H9 (cell line): ENCODE measurements at places on chromosomes 2 and 18. TPM values are rescaled to one million over a fixed set of nuclear protein-coding genes. Genes with fewer than 3 reads are reported as not detected.

The HS6ST1 gene
- 58.9 and 60.2 TPM in 2 replicates for total RNA-seq

The REG1B gene
- total RNA-seq, result not detected in 2 replicates

The IGFBP2 gene
- 363 and 366 TPM in 2 replicates for total RNA-seq

The FZD7 gene
- 302 and 309 TPM in 2 replicates for total RNA-seq

The TGFA gene
- total RNA-seq, result 2.5 and 3.3 TPM in 2 replicates

The KIF1A gene
- 188 and 204 TPM in 2 replicates for total RNA-seq

The GULP1 gene
- total RNA-seq, result 124 and 140 TPM in 2 replicates

The IL36A gene
- total RNA-seq, result not detected in 2 replicates

The SERPINB10 gene
- total RNA-seq, result not detected in 2 replicates

The CCDC102B gene
- 1.2 and 1.6 TPM in 2 replicates for total RNA-seq

The AQP12A gene
- total RNA-seq, result not detected in 2 replicates

DNA sequence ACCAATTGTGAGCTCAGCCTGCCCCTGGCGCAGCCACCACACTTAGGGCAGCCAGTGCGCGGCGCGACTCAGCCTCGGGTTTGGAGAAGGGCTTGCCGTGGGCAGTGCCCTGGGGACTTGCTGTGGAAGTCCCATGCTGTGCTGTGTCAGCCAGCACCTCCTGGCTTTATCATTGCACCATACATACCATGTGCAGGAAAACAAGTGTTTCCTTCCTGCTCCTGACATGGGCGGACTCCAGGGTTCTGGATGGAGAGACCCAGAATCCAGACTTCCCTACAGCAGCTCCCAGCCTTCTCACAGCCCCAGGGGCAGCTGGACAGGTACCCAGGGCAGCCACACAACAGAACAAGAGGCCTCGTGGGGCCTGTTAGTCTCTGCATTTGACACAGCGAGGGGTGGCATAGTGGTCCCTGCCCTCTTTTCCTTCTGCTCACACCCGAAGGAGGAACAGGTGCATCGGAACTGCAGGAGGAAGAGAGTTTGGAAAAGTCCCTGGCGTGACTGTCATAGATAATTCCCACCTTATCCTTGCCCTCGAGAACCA is 54.2 kb downstream of the SDC1 start:
- no peaks in the 10 kb centered on the region for H3K36me3 ChIP-seq
- peak; percentile 19 for DNase-seq
- H3K27ac ChIP-seq, result no peak overlapping the region

DNA sequence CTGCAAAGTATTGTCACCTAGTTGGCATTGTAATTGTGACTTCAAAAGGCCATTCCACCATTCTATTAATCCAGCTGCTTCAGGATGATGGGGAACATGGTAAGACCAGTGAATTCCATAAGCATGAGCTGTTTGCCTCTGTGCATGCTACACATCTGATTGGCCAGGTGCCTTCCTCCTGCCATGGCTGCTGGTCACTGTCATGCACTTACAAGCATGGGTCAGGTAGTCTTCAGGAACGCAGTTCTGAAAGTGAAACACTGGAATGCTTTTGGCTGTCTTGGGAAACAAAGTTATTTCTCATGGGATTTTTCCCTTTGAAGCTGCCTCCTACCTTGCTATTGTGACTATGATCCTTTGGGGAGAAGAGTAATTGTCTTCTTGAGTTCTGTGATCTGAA is 267.6 kb downstream of the GBX2 start:
- no peak for DNase-seq
- no peaks in the 10 kb centered on the region for H3K27me3 ChIP-seq
- no peak overlapping the region for H3K27ac ChIP-seq
- no peak overlapping the region for H3K4me3 ChIP-seq

DNA sequence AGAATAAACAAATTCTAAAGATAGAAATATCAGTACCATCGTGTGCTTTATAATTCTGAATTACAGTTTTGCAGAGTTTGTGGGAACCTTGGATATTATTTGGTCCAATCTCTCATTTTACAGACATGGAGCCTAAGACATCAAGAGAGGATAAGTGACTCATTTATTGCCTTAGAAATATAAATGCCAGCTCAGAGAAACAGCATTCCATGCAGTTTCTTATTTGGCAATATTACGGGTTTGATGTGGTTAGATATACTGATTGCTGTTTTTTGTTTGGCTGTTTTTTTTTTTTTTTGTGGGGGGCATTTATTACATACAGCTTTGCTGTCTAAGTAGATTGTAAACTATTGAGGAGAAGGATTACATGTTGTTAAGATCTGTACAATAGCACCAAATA is 1241.1 kb upstream of the LRRTM1 start:
- no peak overlapping the region for H3K4me3 ChIP-seq
- no peaks in the 10 kb centered on the region for H3K36me3 ChIP-seq
- H3K27me3 ChIP-seq, result no peaks in the 10 kb centered on the region
- no peak overlapping the region for H3K27ac ChIP-seq

DNA sequence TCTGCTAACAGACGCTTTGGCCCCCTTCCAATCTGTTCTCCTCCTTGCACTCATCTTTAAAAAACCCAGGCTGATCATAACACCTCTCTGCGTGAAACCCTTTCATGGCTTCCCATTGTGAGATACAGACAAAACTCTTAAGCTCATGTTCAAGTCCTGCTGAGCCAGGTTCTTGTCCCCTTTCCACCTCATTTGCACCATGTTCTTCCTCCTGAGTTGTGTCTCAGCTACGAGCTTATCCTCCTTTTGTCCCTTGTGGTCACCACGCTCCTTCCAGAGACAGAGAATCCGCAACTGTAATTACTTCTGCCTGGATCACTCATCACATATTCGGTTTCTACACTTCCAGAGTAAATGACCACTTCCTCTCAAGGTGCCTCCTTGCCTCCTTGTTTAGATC is 238.8 kb downstream of the ACTR3 start:
- no peak for DNase-seq
- no peaks in the 10 kb centered on the region for H3K27me3 ChIP-seq
- no peak overlapping the region for H3K4me3 ChIP-seq
- H3K36me3 ChIP-seq, result no peaks in the 10 kb centered on the region
- no peaks in the 10 kb centered on the region for H3K4me1 ChIP-seq

- no peak overlapping the region for H3K4me3 ChIP-seq
- no peak overlapping the region for H3K27ac ChIP-seq
- no peaks in the 10 kb centered on the region for H3K27me3 ChIP-seq
- no peaks in the 10 kb centered on the region for H3K36me3 ChIP-seq
- peaks cover 2% of the 10 kb centered on the region; the same call in 1 of the 2 replicates for H3K4me1 ChIP-seq
- DNase-seq, result no peak
Measured at GRCh38 chr2:79585701-79586433, 73.0 kb downstream of the CTNNA2 start.

DNA sequence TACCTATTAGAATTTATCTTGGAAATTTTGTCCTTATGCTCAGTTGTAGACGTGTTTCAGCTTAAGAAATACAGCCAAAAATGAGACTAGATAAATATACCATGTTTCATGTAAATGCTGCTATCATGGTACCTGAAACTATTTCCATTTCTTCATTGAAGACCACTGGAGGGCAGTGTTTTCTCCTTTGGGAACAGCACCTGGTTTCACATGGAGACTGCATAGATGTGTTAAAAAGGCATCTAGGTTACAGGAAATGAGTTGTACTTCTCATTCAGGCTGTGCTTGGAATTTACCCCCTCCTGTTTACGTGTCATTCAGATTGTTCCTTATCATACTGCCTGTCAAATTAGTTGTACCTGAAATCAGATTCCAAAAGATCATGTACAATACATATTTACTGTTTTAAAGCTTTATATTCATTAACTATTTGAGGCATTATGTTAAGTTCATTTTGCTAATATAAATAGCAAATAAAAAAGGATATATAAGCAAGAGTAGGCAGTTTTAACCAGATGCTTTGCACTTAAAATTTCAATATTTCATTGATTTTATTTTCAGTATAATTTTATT is 57.3 kb upstream of the PSMD14 start:
- H3K27ac ChIP-seq, result no peak overlapping the region

- H3K4me1 ChIP-seq, result no peaks in the 10 kb centered on the region
- H3K27me3 ChIP-seq, result no peaks in the 10 kb centered on the region
- peaks cover 19% of the 10 kb centered on the region; the same call in 2 of the 3 replicates for H3K36me3 ChIP-seq
- H3K27ac ChIP-seq, result no peak overlapping the region
- DNase-seq, result no peak
- no peak overlapping the region for H3K4me3 ChIP-seq
Measured at GRCh38 chr2:99424371-99424770, 65.4 kb downstream of the REV1 start.

- no peaks in the 10 kb centered on the region for H3K27me3 ChIP-seq
- H3K27ac ChIP-seq, result peak overlapping the region; percentile 33
- peaks cover 17% of the 10 kb centered on the region for H3K36me3 ChIP-seq
- peak overlapping the region; percentile 94 for H3K4me3 ChIP-seq
- no peak for DNase-seq
Measured at GRCh38 chr2:219598308-219599078, 836 bp downstream of the STK11IP start.

GRCh38 chr2:141856215-141856919 is 274.4 kb downstream of the LRP1B start:
- H3K27me3 ChIP-seq, result no peaks in the 10 kb centered on the region
- H3K4me3 ChIP-seq, result no peak overlapping the region
- no peaks in the 10 kb centered on the region for H3K4me1 ChIP-seq
- no peaks in the 10 kb centered on the region for H3K36me3 ChIP-seq
- no peak for DNase-seq

DNA sequence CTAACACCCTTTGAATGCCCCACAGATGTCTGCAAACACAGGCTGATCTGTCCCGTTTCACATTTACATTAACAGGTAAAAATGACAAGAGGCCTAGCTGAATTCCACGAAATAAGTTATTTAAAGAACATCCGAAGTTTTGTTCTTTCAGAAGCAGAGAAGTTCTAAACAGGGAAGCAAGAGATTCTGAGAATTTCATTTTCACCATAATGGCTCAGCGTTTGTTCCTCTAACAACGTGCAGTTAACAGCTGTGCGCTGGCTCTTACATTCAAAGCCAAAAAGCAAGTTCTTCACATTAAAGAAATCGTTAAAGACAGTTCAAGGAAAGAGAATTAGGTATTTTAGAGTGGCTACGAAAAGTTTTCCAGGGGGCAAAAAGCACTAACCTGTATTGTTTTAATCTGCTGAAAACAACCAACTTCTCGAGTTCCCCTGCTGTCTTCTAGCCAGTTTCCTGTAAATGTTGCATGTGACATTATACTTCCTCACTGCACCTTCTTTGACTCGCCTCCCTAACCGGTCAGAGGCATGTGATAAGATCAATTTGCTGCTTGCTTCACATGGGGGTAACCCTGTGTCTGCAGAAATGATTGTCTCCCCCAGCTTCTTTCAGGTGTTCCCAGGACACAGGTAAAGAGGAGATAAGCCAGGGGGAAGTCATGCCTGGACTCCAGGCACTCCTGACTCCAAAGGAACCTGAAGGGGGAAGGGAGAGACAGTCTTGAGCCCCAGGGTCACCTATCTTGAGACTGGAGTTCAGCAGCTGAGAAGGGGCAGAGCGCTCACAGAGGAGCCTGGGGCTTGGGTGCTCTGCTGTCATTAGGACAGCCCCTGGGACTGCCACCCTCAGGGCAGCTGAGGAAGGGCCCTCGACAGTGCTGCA is 36.8 kb upstream of the WIPF1 start:
- no peak overlapping the region for H3K4me3 ChIP-seq
- DNase-seq, result no peak
- H3K27me3 ChIP-seq, result no peaks in the 10 kb centered on the region
- no peaks in the 10 kb centered on the region for H3K36me3 ChIP-seq

GRCh38 chr2:177190941-177191340 is 21.7 kb upstream of the HNRNPA3 start:
- H3K27me3 ChIP-seq, result no peaks in the 10 kb centered on the region
- H3K4me3 ChIP-seq, result no peak overlapping the region
- no peaks in the 10 kb centered on the region for H3K4me1 ChIP-seq
- no peak for DNase-seq
- no peak overlapping the region for H3K27ac ChIP-seq
- no peaks in the 10 kb centered on the region for H3K36me3 ChIP-seq

- no peaks in the 10 kb centered on the region; the same call in 1 of the 2 replicates for H3K4me1 ChIP-seq
- no peak for DNase-seq
- H3K36me3 ChIP-seq, result no peaks in the 10 kb centered on the region
Measured at GRCh38 chr18:27198036-27198435, 12.9 kb upstream of the CHST9 start.

GRCh38 chr2:166494140-166494624 is at the start of gene SCN7A:
Gene SCN7A (minus strand): TSS chr2:166494249. CDS start chr2:166477696, 16,553 bp downstream.
- H3K27ac ChIP-seq, result no peak within 1 kb of the TSS
- H3K4me3 ChIP-seq, result peak within 1 kb of the TSS; percentile 86
- no peaks in the 10 kb centered on the region for H3K4me1 ChIP-seq
- peak; percentile 62 for DNase-seq
- no peaks in the 10 kb centered on the region for H3K36me3 ChIP-seq

GRCh38 chr2:101119431-101119830 is 31.8 kb downstream of the TBC1D8 start:
- H3K36me3 ChIP-seq, result no peaks in the 10 kb centered on the region
- peaks cover 15% of the 10 kb centered on the region; the same call in 1 of the 2 replicates for H3K4me1 ChIP-seq
- H3K27me3 ChIP-seq, result no peaks in the 10 kb centered on the region
- H3K27ac ChIP-seq, result no peak overlapping the region
- DNase-seq, result no peak

DNA sequence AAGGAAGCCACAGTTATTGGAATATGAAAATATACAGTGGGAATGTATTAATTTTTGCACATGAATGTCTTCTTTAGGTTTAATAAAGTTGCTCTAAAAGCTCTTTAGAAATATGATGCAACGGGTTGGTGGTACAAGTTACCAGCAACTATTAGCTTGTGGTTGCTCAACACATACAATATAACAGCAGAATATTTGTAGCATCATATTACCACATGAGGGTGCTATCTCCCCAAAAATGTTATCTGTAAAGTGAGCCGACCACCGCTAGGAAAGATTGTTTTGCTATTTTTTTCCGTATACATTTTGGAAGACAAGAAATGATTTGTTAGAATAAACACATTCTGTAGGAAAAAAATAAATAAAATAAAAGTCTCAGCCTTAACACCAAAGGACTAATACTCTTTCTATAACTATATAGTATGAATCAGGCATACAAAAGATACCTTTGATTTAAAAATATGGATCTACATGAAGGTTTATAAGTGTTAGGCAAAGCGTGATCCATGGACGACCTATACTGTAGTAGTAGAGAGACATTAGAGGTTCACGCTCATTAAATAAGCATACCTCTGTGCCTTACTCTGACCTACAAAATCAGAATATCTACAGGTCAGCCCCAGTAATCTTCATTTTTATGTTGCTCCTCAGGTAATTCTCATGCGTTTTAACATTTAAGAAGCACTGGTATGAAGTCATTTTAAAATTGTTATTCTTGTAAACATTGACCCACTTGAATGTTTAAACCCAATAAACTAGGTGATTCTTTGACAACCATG is 1110.6 kb upstream of the ACVR2A start:
- no peaks in the 10 kb centered on the region for H3K27me3 ChIP-seq
- no peaks in the 10 kb centered on the region for H3K36me3 ChIP-seq
- H3K27ac ChIP-seq, result no peak overlapping the region
- H3K4me1 ChIP-seq, result no peaks in the 10 kb centered on the region
- no peak for DNase-seq
